Large intestine (tissue), 12 donors: ENCODE measurements at places on chromosomes 1 and 21.

GRCh38 chr1:27057801-27058625, 45.4 kb upstream of the TENT5B start:
- H3K36me3 ChIP-seq = no peaks in the 10 kb centered on the region
- peaks cover 18% of the 10 kb centered on the region for H3K4me1 ChIP-seq

DNA sequence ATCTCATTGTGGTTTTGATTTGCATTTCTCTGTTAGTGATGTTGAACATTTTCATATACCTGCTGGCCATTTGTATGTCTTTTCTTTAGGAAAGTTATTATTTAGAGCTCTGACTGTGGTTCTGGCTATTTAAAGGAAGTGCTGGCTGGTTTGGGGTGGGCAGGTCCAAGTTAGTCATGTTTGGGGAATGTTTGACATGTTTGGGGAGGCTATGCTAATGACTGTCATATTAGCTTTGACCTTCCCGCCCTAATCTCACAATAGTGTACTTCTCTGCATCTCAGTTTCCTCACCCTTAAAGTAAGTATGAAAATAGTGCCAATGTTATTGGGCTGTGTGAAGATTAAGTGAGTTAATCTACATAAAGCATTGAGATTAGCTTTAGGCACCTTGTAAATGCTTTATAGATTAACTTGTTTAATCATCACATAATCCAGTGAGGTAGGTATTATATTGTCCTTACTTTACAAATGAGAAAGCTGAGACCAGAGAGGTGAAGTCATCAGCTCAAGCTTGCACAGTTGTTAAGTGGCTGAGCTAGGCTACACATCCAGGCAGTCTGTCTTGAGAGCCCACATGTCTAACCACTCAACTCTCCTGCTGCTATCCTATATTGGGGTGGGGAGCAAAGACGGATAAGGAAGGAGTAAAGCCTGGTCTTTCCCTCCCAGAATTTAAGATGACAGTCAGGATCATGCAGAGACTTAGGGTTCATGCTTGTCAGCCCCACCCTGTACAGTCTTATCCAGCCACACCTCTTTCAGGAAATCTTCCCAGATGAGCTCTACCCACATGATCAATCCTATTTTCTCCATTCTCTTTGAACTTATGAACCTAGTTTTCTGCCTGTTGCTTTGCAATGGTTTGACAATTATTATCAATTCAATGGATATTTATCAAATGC, 22.8 kb upstream of the CRNN start:
- H3K27me3 ChIP-seq = peaks cover 6% of the 10 kb centered on the region
- no peak overlapping the region for H3K4me3 ChIP-seq
- H3K36me3 ChIP-seq = no peaks in the 10 kb centered on the region
- H3K27ac ChIP-seq = no peak overlapping the region
- H3K4me1 ChIP-seq = no peaks in the 10 kb centered on the region

- no peaks in the 10 kb centered on the region for H3K4me1 ChIP-seq
- no peak for DNase-seq
- H3K27me3 ChIP-seq = no peaks in the 10 kb centered on the region
Observed at GRCh38 chr21:27677546-27677945, 710.7 kb upstream of the ADAMTS5 start.

DNA sequence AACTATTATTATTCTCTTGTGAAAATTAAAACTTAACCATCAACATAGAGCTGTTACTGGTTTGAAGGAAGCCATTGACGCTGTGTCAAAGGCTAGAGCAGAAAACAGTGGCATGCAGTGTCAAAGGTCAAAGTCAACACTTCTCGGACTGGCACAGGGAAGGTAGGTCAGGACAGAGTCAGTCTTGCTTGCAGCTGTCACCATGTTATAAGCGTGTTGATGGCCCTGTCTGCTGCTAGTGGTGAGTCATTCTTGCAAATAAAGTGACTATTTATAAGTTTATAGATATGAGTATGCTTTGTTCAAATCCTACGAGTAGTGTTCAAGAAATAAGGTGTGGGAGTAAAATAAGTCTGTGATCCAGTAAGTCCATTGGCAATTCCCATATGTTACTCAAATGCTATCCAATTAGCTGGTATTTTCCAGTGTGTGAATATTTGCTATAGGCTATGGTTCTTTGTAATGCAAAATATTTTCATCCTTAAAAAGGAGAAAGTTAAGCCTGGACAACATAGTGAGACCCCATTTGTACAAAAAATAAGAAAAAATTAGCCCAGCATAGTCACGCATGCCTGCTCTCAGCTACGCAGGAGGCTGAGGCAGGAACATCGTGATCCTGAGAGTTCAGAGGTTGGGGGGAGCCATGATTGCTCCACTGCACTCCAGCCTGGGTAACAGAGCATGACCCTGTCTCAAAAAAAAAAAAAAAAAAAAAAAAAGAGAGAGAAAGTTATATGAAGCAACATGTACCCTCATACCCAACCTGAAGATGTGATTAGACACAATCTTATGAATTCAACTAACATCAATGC, 26.3 kb upstream of the TINAGL1 start:
- H3K27ac ChIP-seq = peak overlapping the region; percentile 91
- no peaks in the 10 kb centered on the region for H3K27me3 ChIP-seq
- DNase-seq = no peak
- H3K4me1 ChIP-seq = peaks cover 15% of the 10 kb centered on the region

GRCh38 chr1:31189696-31190674, 49.7 kb downstream of the NKAIN1 start:
- no peak overlapping the region for H3K27ac ChIP-seq
- H3K4me3 ChIP-seq = no peak overlapping the region
- no peak for DNase-seq

GRCh38 chr1:38256072-38256471, 209.5 kb upstream of the POU3F1 start:
- no peaks in the 10 kb centered on the region for H3K4me1 ChIP-seq
- DNase-seq = no peak
- H3K36me3 ChIP-seq = no peaks in the 10 kb centered on the region

GRCh38 chr1:228298471-228298870, 90.6 kb downstream of the OBSCN start:
- H3K4me3 ChIP-seq = no peak overlapping the region
- H3K27me3 ChIP-seq = no peaks in the 10 kb centered on the region
- H3K4me1 ChIP-seq = no peaks in the 10 kb centered on the region
- H3K36me3 ChIP-seq = peaks cover 11% of the 10 kb centered on the region

GRCh38 chr21:33775100-33775828, 133.0 kb downstream of the ITSN1 start:
- DNase-seq = no peak
- H3K4me1 ChIP-seq = no peaks in the 10 kb centered on the region
- H3K27me3 ChIP-seq = no peaks in the 10 kb centered on the region
- H3K36me3 ChIP-seq = peaks cover 25% of the 10 kb centered on the region

GRCh38 chr1:98653123-98653522, 8.4 kb upstream of the SNX7 start:
- peaks cover 2% of the 10 kb centered on the region for H3K4me1 ChIP-seq
- H3K27ac ChIP-seq = no peak overlapping the region
- no peaks in the 10 kb centered on the region for H3K27me3 ChIP-seq
